ENCODE measurements at places on chromosomes 3 and 15.
A peak's percentile ranks its signal among the peaks of the same experiment; 100 is the strongest.

GRCh38 chr3:142618917-142619461 lies 22.8 kb downstream of the PLS1 start:
- DNase-seq, result no peak

GRCh38 chr15:74179101-74179841 lies 5.8 kb downstream of the ISLR start:
- DNase-seq, result no peak

DNA sequence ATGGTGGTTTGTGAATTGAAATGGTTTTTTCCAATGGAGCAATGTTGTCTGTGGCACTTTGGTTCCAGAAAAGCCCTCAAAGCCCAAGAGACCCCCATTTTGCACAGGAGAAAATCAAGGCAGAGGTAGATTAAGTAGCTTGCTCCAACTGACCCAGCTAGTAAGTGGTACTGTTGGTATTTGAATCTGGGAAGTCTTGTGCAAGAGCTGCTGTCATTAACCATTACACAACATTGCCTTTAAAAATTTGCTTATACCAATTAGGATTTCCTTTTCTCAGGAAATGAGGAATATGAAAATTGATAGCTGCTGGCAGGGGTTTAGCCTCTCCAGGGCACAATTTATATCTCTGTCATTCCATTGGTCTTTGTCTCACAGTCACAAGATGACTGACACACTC lies 102.4 kb upstream of the UBE3A start:
- no peak for DNase-seq

GRCh38 chr3:10980312-10980711 lies 12.2 kb upstream of the SLC6A1 start:
- no peak for DNase-seq

DNA sequence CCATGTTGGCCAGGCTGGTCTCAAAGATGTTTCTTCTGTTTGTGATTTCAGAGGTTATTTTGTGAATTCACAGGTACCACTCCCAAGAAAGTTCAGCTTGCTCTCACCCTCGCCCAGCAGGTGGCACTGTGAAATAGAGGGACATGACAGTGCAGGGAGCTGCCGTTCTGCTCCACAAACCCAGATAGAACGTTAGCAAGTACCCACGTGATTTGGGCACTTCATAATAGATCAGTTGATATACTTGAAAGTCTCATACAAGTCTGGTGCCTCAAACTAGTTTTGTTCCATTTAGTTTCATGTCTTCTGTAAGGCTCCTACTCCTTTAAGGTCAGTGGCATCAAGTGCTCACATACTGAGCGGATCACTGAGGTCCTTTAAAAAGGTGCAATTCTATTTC lies 45.5 kb downstream of the FILIP1L start:
- DNase-seq, result peak; percentile 45

DNA sequence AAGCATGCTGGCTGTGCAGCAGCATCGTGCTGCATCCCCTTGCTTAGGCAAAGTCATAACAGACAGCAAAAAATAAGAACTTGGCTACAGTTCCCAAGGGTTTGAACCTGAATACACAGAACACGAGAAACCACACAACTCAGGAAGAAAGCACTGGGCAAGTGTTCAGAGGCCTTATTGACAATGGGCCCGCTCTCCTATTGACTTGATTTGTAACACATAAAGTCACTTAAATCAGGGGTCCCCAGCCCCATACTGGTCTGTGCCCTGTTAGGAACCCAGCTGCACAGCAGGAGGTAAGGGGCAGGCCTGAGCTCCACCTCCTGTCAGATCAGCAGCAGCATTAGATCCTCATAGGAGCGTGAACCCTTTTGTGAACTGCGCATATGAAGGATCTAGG lies 145.1 kb downstream of the LSAMP start:
- no peak for DNase-seq

DNA sequence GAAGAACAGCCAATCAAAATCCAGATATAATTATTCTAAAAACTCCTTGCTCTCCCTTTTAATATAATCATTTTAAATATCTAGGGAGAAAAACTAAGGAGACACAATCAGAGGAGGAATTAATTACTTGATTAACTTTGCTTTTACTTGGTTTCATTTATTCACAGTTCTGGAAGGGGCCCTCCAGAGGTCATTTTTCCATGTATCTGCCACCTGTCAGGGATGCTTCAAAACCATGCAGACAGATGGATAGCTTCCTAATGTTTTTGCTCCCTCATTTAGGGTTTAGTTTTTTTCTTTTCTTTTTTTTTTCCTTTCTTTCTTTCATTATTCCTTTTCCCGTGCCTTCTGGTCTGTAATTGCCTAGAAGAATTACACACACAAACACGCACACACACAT lies 438.1 kb upstream of the ARPP21 start:
- DNase-seq, result no peak

DNA sequence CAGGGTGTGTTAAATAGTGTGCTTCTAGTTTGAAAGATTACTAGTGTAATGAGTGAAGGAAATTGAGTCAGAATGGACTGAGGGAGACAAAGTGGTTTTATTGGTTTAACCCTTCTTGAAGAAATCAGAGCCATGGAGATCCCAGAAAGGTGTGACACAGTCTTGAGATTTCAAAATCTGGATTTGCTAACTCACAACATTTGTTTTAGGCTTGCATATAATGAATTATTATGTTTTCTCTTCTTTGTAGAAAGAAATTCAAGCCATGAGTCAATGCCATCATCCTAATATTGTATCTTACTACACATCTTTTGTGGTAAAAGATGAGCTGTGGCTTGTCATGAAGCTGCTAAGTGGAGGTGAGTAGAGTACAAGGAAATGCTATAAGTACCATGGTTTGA lies 25.1 kb downstream of the OXSR1 start:
- no peak for DNase-seq

DNA sequence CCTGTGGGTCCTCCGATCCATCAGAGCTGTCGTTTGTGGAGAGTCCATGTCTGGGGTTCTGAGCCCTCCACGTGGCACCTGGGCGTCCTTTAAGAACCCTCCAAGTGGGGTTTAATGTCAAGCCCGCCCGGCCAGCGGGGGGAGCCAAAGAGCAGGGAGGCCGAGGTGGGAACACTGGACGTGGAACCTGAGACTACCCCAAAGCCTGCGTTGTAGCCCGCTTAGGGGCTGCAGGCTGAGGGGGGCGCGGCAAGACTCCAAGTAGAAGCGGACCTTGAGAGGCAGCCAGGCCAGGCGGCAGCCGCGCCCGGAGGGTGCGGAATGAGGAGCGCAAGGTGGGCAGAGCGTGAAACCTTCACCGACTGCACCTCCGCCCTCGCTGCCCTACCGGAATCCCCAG lies 126.2 kb upstream of the ATP10A start:
- DNase-seq, result no peak

- DNase-seq, result peak; percentile 36
Observed at GRCh38 chr3:42501681-42502428, 588 bp upstream of the VIPR1 start.

DNA sequence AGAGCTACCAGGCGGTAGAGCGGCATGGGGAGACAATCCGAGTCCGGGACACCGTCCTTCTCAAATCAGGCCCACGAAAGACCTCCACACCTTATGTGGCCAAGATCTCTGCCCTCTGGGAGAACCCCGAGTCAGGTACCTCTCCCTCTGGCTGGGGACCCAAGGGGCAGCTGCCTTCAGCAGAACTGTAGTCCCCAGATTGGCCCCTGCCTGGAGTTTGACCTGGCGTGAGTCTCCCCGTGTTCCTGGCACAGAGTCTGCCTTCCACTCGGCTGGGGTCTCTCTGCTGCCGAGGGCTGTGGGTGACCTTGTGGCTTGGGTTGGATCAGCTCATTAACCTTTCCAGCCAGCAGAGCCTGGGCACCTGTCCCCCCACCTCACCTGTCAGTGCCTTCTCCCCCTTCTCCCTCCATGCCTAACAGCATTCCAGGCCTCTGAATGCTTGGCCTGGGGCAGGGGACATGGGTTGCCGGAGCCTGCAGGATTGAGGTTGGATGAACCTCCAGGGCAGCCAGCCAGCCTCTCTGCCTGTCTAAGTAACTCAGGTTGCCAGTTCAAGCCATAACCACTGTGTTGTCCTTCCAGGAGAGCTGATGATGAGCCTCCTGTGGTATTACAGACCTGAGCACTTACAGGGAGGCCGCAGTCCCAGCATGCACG lies 6.8 kb upstream of the CHST14 start:
- no peak for DNase-seq

- no peak for DNase-seq
Observed at GRCh38 chr15:80526556-80527340, 122.6 kb downstream of the ARNT2 start.

DNA sequence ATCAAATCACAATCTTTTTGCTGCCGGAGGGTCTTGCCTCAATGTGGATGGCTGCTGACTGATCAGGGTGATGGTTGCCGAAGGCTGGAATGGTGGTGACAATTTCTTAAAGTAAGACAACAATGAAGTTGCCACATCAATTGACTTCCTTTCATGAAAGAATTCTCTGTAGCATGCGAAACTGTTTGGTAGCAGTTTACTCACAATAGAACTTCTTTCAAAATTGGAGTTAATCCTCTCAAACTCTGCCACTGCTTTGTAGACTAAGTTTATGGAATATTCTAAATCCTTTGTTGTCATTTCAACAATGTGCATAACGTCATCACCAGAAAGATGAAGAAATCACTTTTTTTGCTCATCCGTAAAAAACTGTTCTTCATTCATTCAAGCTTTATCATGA lies 65.8 kb downstream of the B3GNT5 start:
- no peak for DNase-seq

DNA sequence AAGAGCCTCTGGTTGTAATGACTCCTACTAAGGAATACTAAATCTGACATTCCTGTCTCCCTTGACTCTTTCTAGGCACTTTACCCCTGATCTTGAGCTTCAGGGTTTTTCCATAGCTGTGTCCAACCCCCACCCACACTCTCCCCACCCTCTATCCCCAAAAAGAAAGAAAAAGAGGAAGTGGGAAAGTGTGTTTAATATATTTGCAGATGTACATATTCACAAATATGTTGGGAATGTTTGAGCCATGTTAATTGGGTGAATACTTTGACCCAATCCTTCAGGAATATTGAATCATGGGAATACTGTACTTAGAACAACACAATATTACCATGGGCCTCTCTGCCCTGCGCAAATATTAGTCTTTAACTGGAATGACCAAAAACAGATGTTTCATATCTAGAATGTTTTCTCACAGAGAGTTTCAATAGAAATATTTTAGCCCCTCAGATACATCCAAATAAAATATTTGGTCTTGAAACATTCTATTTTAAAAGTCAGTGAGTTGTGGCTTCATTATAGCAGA lies 19.8 kb upstream of the PFN2 start:
- DNase-seq, result no peak

GRCh38 chr3:42148086-42148848 lies 57.1 kb downstream of the TRAK1 start:
- no peak for DNase-seq

DNA sequence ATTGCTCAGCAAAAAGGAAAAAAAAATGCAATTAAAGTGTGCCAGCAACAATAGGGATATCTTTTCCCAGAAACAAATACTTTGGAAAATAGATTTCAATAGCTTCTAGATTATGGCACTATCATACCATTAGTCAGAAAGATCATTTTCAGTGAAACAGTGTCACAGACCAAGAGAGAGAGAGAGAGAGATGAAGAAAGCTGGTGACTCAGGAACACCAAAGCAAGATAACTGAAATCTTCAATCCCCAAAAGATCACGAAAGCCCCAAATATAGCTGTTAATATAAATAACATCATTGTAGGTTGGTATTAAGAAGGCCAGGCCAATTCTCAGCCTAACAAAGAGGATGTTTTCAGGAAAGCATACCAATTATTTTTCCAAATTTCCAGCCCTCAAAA lies 57.4 kb downstream of the ZIC4 start:
- no peak for DNase-seq

DNA sequence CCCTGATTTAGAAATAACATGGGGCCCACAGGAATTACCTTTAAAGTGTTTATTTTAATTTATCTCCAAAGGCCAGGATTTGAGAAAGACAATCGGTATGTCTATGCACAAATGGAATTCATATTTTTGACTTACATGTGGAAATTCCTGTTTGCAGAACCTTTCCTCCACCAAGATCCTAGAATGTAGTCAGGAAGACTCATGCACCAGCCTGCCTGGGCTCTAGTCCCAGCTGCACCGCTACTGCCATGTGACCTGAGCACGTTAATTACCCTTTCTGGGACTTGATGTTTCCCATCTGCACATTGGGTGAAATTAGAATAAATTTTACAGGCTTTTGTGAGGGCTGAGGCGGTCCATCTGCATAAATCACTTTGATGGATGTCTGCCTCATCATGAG lies 194.2 kb downstream of the ATP10A start:
- DNase-seq, result no peak

GRCh38 chr3:66938338-66938963 lies 59.7 kb upstream of the KBTBD8 start:
- DNase-seq, result no peak

DNA sequence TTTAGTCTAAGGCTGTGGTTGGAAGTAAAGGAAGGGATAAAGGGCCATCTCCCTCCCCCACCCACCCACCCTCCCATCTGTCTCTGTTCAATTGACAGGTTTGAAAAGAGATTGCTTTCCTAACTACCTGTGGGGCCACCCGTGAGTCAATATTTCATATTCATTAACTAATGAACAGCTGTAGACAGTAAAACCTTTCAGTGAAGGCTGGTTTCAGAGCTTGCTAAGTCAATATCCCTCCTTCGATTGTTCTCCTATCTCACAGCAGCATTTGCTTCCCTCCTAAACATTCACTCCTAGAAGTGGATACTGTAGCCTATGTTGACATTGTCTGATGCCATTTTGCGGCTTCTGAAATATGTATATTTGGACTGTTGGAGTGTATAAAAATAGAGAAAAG lies 85.9 kb upstream of the SYNPR start:
- no peak for DNase-seq

- no peak for DNase-seq
Observed at GRCh38 chr3:42122261-42123011, 31.3 kb downstream of the TRAK1 start.

DNA sequence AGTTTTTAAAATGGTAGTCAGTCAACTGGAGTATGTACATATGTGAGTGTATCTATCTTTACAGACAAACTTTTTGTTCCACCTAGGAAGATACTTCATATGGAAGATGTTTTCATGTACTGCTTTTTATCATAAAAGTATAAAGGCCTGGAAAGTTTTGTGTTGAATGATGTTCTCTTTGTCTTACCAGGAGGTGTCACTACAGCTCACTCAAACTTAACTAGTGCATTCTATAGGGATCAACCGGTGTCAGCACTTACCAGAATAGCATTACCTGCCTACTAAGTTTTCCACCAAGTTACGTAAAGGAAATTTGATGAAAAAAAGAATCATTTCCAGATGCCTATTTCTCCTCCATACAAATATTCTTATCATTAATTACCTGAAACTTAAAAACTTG lies 522.6 kb upstream of the SEMA6D start:
- DNase-seq, result no peak

DNA sequence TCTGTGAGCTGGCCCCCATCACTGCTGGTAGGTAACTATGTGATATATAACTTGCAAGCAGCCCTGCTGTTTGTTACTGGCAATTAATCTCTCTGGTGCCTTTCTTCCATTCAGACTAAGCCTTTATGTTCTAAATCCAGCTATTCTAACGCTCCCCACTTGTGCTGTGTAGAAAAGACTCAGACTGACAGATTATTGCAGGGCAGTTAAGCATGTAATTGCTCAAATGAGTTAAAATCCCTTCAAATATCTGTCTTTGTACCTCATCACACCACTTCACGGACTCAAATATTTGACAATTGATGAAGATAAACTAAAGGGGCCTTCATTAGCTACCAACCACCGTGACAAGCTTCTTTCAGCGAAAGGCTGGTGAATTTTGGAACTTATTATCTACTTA lies 416.2 kb downstream of the NR2F2 start:
- no peak for DNase-seq

GRCh38 chr3:171811913-171812335 lies 1.6 kb upstream of the PLD1 start:
- DNase-seq, result no peak

All from stimulated activated CD8-positive, alpha-beta memory T cell treated with anti-CD3 and anti-CD28 coated beads, Interleukin-12 subunit alpha, Interleukin-12 subunit beta, amount 100 ng/mL, for 1 hour (primary cell).